ENCODE measurements at places on chromosomes 4 and X.

DNA sequence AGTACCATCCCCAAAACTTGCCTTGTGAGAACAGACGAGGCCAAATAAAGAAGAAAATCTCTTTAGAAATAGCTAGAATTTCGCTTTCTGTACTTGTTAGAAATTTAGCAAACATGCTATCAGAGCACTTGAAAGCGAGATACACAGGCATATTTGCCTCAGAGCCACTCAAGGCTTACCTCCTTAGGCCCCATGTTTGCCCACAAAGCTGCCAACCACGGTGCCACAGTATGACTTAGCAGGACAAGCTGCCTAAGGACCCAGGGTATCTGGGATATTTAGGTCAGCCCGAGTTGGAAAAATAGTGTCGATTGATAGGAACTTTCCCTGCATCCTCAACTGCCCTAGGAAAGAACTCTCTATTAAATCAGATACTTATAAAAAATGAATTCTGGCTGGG is 24.2 kb downstream of the NDNF start:
- no peak for DNase-seq

DNA sequence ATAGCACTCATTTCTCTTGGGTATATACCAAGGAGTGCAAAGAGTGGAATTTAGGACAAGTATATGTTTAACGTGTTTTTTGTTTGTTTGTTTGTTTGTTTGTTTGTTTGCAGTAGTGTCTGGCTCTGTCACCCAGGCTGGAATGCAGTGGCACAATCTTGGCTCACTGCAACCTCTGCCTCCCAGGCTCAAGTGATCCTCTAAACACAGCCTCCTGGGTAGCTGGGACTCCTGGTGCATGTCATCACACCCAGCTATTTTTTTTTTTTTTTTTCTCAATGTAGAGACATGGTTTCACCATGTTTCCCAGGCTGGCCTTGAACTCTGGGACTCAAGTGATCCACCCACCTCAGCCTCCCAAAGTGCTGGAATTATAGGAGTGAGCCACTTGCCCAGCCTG is 50.4 kb downstream of the SLC9A6 start:
- no peak for DNase-seq

- DNase-seq: peak; percentile 22
Measured at GRCh38 chr4:87838205-87838604, 5.4 kb downstream of the MEPE start.

DNA sequence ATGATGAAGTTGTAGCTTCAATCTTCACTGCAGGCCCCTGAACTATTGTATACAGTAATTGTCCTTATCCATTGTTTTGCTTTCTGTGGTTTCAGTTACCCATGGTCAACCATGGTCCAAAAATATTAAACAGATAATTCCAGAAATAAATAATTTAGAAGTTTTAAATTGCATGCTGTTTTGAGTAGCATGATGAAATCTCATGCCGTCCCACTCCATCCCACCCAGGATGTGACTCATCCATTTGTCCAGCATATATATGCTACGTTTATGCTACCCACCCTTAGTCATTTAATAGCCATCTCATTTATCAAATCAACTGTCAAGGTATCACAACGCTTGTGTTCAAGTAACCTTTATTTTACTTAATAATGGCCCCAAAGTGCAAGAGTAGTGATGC is 34.5 kb downstream of the IQCM start:
- no peak for DNase-seq

GRCh38 chr4:75779105-75779757 is 54.9 kb downstream of the USO1 start:
- no peak for DNase-seq

GRCh38 chrX:102067966-102068723 is 57.3 kb upstream of the TCEAL2 start:
- DNase-seq: peak; percentile 30

GRCh38 chr4:155481150-155481549 is 104.4 kb upstream of the MAP9 start:
- DNase-seq: no peak

DNA sequence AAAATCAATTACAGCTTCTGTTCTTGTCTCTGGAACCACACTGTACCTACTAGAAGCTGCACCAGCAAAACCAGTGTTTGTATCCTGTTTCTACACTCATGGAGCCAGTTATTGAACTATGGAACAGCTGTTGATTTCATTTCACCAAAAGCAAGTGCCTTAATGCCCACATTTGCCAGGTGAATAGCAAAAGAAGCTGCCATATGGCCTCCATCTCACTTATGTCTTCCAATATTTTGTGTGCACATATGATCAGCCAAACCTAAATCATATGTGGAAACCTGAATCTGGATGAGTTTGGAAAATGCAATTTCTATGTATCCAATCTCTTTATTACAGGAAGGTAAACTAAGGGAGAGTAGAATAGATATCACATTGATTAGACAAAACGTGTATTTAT is 415.8 kb upstream of the GRID2 start:
- DNase-seq: no peak

DNA sequence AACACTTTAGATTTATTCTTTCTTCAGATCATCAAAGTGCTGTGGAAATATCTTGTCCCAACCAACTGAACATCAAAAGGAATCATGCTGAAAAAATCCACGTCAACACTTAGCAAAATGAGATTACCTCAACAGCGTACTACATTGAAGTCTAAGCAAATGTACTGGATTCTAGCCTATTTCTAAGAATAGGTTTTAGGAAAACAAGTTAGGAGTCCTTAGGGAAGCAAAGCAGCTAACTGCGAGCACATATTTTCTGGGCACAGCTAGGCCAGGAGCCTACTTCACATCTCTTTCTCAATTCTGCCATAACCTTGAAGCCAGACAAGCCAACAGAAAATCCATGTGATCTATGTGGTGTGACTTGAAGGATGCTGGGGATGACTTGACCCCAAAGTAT is 22.2 kb downstream of the KDR start:
- DNase-seq: no peak

DNA sequence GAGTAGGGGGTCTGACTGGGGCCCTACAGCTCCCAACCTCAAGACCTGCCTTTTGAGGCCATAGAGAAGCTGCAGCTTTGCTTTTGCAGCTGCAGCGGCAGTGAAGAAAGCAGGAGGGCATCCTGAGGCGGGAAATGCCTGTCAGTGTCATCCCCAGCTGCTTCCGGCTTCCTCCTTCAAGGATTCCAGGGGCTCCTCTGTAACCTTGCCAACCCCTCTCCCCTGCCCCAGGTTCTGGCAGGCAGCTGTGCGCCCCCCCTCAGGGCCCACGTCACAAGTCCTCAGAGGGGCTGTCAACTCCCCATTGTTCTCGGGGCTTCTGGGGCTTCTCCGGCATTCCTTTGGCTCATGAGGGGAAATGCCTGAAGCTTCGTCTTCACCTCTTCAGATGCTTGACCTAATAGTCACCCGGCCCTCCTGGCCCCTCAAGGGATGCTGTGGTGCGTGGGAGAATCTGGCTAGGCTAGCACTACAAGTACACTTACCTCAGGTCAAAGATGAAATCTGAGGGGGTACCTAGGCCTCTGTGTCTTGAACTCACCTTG is 31.9 kb downstream of the APLN start:
- DNase-seq: no peak

GRCh38 chr4:142316025-142316424 is 530.1 kb downstream of the INPP4B start:
- no peak for DNase-seq

- no peak for DNase-seq
Measured at GRCh38 chr4:52423967-52424366, 235.1 kb downstream of the USP46 start.

DNA sequence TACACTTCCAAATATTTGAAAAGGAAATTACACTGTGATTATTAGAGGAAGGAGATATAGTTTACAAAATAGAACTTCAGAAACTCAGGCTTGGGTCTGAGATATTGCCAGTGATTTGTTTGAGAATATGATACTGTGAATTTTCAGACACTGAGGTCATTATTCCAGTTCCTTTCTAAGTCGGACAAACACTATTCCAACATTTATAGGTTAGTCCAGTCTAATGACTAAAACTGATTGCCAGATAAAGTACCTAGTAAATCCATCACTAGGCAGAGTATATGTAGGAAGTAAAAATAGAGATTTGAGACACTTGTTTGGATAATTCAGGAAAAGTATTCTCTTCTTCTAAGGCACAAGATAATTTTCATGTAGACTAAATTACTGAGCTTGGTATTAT is 13.2 kb downstream of the MTTP start:
- DNase-seq: no peak

GRCh38 chrX:147923605-147924004 is 11.9 kb downstream of the FMR1 start:
- no peak for DNase-seq

DNA sequence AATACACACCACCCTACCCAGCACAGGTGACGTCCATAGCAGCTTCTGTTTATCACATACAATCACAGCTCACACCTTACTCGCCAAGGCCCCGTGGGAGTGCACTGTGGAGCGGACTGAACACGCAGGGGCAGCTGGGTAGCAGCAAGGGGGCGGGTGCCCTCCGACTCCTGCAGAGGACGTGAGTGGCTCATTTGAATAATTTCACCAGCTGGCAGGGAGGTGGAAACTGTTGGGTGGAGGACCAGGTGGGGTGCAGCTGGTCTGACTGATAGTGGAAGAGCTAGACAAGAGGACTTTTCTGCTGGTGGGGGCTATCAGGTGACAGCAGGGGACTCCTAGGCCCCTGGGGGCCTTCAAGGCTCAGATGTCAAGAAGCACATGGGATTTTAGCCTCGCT is 16.3 kb downstream of the MAN2B2 start:
- DNase-seq: no peak

DNA sequence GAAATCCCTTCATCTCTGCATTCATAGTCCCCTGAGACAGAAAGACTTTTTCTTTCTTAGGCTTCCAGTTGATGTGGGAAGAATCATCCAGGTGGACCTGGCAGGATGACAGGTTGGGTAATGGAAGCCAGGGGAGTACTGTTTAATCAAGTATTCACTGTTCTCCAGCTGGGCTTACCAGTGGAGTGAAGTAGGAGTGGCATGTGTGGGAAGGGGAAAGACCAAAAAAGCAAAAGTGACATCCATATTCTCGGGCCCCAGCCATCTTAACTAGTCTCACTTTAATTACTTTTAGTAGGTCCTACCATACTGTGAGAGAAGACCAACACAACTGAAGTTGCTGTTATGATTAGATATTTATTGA is 18.5 kb downstream of the VSIG4 start:
- DNase-seq: no peak

DNA sequence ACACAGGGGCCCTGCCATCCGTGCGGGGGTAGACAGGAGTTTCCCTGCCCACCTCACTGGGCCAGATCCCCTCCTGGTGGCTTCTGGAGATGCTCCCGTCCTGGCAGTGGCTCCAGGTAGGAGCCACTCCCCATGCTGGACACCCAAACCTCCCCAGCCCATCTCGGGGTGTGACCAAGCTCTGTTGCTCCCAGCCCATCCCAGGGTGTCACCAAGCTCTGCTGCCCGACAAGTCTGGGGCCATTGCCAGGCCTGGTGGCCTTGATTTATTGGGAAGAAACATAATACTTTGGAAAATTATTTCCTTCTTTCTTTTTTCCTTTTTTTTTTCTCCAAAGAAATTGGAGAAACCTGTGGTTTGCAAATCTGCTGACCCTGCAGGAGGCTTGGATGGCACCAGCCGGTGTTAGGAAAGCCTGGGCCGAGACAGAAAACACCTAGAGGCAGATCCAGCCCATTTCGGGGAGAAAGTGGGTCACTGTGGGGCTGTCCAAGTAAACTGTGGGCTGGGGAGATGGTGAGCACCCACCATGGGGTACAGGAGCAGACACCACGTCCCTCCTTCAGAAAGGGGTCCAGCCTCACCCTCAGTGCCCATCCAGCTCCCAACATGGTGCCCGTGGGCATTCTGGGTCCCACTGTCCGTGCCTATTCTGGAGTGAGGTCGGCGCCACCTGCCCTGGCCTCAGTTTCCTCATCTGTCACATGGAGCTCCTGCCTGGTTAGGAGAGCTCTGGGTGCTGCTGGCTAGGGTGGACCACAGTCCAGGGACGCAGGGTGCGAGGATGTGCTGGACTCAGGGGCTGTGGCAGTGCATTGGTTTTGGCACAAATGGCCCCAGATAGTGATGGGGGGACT is 59.4 kb upstream of the ADRA2C start:
- no peak for DNase-seq

GRCh38 chr4:76977736-76978350 is 28.3 kb downstream of the SEPTIN11 start:
- DNase-seq: no peak

GRCh38 chrX:109857584-109858228 is 124.6 kb upstream of the ACSL4 start:
- DNase-seq: no peak

- no peak for DNase-seq
Measured at GRCh38 chr4:42954963-42955669, 62.6 kb downstream of the GRXCR1 start.

GRCh38 chr4:37434469-37434868 is 189.9 kb downstream of the NWD2 start:
- DNase-seq: no peak

- peak; percentile 34 for DNase-seq
Measured at GRCh38 chr4:176277162-176277904, 8.3 kb upstream of the ASB5 start.

DNA sequence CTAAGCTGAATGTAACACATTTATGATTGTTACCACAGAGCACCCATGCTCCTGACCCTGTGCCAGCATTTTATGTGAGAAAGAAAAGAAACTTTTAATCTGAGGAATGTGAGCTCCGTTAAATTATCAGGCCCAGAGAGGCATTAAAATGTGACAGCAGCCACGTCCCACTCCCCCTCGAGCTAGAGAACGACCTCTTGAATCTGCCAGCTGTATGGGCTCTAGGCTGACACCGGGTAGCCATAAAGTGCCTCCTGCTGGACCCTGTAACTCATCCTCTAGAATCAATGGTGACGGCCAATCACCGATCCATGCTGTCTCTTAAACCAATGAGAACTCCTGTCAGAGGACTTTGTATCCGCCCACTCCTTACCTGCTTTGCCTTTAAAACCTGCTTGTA is 110.2 kb upstream of the ADRA2C start:
- no peak for DNase-seq

- no peak for DNase-seq
Measured at GRCh38 chrX:42119076-42119475, 195.7 kb upstream of the CASK start.

- no peak for DNase-seq
Measured at GRCh38 chr4:140764785-140765392, 8.7 kb upstream of the TBC1D9 start.
